ENCODE measurements at places on chromosomes 11 and 22.
A peak's percentile ranks its signal among the peaks of the same experiment; 100 is the strongest.

DNA sequence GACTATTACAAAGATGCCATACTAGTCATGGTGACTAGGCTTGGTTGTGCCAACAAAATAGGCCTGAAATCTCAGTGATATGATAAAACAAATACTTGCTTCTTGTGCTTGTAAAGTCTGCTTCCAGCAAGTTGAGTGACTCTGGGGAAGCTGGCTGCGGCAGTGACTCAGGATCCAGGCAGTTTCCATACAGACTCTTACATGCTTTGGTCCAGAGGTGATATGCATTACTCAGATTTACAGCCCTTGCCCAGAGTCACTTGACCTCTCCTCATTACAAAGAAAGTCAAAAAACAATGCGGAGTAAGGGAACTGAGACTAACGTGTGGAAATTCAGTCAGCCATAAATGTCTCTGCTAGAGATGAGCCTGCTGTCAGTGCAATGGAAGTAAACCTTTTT lies 387.5 kb downstream of the KCNA4 start:
- DNase-seq: no peak

- DNase-seq: no peak
Measured at GRCh38 chr11:100925935-100926334, 203.7 kb downstream of the PGR start.

- DNase-seq: no peak
Measured at GRCh38 chr11:46272816-46273427, 4.5 kb upstream of the CREB3L1 start.

GRCh38 chr11:8631395-8632118 lies 37.5 kb upstream of the STK33 start:
- no peak for DNase-seq

DNA sequence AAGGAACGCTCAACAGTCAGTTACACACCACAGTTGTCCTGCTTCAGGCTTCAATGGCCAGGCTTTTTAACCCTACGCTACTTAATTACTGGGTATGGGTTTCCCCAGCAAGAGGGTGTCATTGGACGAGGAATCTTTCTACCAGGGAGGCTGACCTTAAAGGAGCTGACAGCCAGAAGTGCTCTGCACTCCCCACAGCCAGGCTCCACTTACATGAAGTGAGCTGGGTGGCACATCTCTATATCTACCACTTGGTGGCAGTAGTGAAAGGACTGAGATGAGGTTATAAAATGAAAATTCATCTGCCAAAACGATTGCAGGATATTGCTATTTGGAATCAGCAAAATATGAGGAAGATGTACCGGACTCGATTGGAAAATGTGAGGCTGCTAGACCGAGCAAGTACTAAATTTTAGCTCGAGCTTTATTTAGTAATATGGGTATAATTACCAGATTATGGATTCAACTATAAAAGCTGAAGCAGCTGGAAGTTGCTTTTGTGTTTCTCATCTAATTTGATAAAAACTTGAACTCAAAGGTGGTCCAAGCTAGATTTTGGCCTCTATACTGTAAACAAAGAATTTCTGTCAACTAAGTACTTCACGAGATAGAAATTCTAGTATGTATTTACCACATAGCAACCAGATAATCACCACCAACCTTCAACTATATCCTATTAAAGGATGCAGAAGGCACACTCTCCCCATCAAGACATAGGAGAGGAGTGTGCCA lies 53.9 kb upstream of the CEP126 start:
- DNase-seq: peak; percentile 3

DNA sequence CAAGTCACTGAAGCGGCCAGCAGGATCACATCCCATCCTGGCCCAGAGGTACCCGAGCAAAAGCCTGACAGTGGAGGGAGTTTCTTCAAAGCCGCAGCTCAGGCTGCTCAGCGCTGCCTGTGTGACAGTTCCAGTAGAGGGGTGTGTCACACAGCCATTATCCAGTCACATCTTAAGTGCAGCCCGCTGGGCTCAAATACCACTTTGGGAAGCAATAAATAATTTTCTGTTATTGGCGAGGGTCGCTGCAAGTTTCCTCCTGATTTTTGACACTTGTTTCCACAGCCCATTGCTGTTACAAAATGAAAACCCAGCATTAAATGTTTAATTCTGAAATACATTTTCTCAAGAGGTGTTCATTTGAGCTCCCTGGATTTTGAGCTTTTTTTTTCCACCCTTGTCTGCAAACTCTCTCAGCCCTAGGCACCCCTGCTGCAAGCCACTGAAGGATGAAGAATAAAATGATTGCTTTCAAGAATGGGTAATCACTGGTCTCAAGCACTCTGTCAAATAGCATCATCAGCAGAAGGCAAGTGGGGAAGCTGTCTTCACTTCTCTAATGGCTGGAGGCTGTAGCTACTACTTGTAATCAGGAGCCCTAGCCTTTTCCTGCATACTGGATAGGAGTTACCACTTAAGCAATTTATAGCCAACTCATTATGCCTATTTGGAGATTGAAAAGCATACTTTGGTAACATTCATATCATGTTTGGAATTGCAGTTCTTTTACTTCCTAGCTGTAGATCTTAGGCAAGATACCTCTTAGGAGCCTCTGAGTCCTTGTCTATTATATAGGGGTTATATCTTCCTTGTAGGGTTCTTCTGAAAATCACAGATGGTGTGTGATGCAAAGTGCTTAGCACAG lies 373.7 kb downstream of the METTL15 start:
- DNase-seq: no peak

DNA sequence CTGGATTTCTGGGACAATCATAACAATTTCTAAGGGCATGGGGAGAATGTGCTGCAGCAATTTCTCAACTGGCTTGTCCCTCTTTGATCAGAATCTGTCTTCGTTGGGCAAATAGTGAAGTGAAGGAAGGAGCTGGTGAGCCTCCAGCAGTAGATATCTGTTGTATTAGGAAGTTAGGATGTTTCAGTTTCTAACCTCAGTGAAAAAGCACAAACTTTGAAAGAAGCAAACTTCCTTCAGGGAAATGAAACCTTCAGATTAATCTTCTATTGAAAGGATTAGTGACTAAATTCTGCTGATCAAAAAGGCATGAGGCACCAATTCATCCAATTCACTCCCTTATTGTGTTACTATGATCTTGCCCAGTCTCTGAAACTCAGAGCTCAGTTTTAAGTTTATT lies 24.3 kb downstream of the LMO2 start:
- no peak for DNase-seq

GRCh38 chr11:130694488-130695045 lies 221.7 kb downstream of the SNX19 start:
- no peak for DNase-seq

GRCh38 chr22:44309137-44309536 lies 3.6 kb downstream of the SHISAL1 start:
- DNase-seq: no peak

DNA sequence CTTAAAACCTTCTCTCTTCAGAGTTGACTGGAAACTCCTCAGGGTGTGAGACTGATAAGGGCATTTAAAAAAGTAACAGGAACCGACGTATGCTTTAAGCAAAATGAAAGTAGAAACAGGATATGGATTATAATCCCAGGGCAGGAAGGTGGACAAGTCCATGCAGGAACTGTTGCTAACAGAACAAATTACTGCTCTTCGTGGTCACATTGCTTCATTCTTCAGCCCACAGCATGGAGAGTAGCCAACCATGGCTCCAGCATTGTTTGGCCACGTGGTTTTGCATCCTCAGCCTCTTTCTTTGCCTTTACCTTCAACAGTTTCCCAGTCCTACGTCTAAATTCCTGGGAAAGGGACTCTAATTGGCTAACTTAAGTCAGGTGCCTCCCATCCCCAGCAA lies 563.1 kb upstream of the ISX start:
- DNase-seq: no peak

DNA sequence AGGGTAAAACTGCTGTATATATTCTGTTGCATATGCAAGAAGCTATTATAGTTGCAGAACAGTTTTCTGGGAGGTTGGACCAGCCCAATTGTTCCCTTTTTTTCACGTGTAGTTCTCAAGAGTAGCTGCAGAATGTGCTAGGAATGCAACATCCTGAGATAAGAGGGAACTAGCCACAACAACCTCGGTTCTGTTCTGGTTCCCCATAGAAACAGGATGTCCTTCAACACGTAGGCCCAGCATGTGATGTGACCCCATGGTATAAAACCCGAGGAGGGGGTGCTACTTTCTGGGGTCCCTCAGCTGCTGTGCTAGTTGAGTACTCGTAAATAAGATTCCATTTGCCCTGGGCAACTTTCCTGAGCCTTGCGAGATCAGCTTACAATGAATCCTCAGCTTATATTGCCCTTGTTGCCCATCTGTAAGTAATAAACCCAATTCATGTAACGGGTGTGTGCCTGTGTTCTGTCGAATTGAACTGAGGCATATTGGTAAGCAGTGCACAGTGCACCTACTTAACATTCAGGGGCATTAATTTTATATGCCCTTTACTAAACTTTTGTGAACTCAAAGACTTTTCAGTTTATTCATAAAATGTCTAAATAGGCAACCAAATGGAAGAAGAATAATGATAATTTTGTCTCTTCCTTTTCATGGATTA lies 23.0 kb upstream of the TRAF6 start:
- DNase-seq: no peak

DNA sequence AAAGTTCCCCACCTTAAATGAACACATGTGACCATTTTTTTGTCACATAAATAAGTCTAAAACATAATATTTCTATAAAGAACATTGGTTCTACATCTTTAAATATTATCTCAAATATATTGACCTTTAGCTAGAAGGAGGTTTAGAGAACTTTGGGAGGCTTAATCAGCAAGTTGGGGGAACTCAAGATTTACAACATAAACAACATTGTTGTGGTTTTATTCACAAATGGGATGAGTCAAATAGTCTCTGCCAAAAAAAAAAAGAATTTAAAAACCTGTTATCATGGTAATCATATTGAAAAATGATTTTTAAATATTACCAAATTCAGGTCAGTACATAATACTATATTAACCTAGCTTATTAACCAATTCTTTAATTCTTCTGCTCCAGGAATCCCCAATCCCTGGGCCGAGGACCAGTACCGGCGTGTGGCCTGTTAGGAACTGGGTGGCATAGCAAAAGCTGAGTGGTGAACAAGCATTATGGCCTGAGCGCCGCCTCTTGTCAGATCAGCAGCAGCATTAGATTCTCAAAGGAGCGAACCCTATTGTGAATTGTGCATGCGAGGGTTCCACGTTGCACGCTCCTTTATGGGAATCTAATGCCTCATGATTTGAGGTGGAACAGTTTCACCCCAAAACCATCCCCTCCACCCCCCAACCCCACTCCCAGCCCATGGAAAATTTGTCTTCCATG lies 98.2 kb downstream of the RDX start:
- no peak for DNase-seq

- DNase-seq: no peak
Measured at GRCh38 chr11:3674189-3674588, 3.0 kb upstream of the CHRNA10 start.

DNA sequence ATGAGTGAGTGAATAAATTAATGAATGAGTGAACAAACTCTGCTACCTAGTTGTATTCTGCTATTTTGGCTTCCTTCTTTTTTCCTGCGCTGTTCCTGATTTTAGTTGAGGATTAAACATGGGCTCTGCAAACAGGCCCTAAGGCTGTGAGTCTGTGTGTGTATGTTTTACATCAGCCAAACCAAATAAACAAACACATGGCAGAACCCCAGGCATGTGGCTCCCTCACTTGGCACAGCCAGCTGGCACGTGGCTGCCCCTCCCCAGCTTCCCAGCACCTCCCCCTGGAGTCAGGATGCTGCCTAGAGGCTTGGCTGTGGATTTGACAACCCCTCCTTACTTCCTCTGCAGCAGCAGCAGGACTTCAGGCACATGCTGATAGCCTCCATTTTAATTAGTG lies 593.2 kb downstream of the INSC start:
- DNase-seq: no peak

DNA sequence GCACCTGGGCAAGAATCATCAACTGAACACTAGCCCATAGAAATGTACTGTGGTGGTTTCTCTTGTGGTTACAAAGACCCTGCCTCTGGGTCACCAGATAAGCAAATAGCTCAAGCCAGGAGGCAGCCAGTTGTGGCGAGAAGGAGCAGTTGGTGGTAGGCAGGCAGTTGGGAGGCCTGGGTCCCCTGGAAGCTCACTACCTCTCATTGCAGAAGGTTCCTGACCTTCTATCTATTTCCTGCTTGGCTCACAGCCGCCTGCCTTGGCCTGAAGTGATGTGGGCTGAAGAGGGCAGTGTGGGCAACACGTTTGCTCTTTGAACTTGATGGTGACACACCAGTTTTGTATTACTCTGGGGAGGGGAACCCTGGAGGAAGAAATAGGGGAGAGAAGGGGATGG lies 34.7 kb downstream of the NECTIN1 start:
- DNase-seq: no peak

DNA sequence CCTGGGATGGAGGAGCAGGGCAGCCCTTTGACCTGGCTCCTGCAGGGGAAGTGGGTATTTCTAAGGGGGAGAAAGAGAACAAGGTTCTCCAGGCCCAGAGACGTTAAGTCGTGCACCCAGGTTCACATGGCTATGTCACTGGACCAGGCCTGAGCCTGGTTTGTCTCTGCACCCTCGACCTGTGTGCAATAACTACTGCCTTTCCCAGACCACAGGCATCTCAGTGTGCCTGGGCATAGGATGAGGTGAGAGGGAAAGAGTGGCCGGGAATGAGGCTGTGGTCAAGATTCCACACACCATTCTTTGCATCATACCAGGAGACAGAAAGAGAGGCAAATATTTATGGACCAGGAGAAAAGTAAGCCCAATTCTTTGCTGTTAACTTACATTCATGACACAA lies 66.8 kb downstream of the PRR5L start:
- DNase-seq: no peak

- DNase-seq: no peak
Measured at GRCh38 chr11:22340701-22341587, 2.8 kb downstream of the SLC17A6 start.

DNA sequence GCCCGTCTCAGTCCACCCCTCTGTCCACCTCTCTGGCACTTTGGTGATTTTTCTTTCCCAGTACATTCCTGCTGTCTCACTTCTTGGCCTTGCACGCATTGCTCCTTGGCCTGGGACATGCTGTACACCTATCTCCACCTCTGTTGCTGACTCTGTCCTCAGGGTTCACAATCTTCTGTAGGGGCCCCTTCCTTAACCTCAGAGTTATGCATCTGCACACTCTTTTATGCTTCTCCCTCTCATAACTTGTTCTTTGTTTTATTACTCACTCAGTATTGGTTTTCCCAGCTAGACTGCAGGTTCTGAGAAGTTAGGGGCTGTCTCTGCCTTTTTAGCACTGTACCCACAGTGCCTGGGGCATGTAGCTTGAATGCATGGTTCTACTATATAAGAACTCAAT lies 139.1 kb upstream of the MTMR2 start:
- no peak for DNase-seq

DNA sequence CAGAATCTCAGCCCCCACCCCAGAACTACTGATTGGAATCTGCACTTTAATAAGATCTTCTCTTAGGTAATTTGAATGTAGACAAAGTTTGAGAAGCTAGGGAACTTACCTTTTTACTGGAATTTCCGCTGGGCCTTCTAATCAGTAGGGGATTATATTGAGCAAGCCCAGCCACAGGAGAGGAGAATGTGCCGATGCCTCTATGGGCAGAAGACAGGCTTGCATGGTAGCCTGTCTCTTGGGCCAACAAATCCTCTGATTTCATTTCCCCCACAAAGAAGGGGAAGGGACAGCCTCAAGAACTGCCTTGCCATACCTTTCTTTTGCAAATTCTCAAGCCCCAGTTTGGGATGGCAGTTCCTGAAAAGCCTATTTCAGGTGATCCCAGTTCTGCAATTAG lies 163.4 kb upstream of the BDNF start:
- no peak for DNase-seq
